Left ventricle myocardium superior (tissue), 1 donor: ENCODE measurements at places on chromosomes 1 and 21.

DNA sequence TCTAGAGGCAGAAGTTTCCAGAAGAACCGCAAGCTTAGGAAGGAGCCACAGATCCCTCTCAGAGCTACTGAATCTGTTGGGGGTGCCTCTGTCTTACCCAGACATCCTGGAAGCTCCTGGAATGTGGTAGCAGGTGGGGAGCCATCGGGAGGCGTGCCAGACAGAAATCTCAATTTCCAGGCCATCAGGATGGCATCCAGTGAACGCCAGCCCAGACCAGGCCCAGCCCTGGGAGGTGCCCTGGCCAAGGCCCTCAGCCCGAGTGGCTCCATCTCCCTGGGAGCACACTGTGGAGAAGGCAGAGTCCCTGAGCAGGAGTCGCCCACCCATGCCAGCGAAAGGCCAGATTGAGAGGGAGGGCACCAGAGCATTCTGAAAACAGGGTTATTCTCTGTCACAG lies 2.5 kb downstream of the ABCA4 start:
- DNase-seq, result no peak

DNA sequence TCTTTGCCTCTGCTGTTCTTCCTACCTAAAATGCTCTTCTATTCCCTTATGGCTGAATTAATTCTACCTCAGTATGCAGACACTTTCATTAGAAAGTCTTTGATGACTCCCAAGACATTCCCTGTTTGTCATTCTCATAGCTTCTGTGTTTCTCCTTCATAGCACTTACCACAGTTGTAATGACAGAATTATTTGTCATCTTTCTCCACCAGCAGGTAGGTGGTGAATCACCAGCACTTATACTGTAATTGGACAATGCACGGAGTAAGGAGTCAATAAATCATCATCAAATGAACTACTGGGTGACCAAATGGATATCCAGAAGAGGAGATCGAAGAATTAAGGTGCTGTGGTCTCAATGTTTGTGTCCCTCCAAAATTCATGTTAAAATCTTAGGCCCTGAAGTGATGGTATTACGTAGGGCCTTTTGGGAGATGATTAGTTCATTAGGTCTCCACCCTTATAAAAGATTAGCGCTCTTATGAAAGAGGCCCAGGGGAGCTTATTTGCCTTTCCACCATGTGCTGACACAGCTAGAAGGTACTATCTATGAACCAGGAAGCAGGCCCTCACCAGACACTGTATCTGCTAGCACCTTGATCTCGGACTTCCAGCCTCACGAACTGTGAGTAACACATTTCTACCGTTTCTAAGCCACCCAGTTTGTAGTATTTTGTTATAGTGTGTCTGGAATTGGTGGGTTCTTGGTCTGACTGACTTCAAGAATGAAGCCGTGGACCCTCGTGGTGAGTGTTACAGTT lies 2.4 kb upstream of the CCT8 start:
- DNase-seq, result no peak

DNA sequence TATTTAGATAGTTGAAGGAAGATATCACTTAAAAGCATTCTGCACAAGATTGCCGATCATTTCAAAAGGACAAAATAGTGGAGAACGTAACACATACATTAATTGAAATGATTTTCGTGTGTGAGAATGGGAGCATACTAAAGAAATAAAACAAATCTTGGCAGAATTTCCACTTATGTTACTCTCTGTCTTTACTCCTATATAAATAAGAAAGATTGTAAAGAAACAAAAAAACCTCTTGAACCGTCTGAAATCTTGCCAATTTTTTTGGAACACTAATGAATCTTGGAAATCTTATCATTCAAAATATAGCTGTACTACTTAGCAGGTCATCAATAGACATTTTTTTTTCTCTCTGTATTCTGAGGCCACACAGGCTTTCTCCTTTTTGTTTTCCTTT lies 528.8 kb upstream of the NCAM2 start:
- no peak for DNase-seq

- no peak for DNase-seq
Measured at GRCh38 chr21:25462517-25462971, 144.7 kb downstream of the MRPL39 start.

DNA sequence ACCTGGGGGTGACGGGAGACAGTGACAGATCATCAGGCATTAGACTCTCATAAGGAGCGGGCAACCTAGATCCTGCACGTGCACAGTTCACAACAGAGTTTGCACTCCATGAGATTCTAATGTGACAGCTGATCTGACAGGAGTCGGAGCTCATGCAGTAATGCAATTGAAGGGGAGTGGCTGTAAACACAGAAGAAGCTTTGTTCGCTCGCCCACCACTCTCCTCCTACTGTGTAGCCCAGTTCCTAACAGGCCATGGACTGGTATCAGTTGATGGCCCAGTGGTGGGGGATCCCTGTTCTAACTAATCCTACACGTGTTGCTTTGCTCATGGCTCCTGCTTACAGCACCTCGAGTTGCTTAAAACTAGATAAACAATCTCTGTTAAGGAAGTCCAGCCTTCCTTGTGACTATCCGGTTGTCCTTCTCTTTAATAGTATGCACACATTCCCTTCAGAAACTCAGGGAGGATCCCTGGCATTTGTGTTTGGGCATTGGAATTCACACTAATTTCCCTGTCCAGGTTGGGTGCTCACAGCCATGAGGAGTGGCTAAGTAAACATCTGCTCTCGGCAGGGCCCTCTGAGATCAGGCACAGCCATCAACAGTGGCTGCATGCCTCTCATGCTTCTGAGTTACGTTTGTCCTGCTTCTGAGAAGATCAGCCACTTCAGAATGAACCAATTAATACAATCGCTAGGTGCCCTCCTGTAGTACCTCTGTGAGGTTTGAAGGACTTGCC lies 21.1 kb upstream of the F3 start:
- DNase-seq, result no peak

- peak; percentile 61 for DNase-seq
Measured at GRCh38 chr1:7172804-7173203, 387.6 kb downstream of the CAMTA1 start.

- no peak for DNase-seq
Measured at GRCh38 chr1:224846119-224846907, 83.2 kb upstream of the DNAH14 start.

GRCh38 chr1:26119892-26120608 lies 8.4 kb downstream of the PDIK1L start:
- no peak for DNase-seq

- no peak for DNase-seq
Measured at GRCh38 chr1:202568410-202568809, 141.8 kb downstream of the SYT2 start.

DNA sequence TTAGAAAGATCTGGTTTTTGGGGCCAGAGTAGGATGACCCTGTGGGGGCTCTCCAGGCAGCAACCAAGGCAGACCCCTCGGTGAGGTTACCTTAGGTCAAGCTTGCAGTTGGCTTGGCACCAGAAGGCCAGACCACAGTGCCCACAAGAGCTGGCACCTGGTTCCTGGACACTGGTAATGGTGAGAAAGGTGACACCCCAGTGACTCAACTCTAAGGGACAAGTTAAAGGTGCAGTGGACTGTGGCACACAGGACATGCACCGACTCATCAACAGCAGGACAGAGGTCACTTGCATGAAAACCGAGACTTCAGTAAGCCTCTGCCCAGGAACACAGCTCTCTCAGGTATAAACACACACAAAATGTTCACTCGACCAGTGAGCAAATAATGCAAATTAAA lies 6.7 kb downstream of the LRRC38 start:
- DNase-seq, result no peak

- DNase-seq, result no peak
Measured at GRCh38 chr1:179187735-179188471, 41.6 kb downstream of the ABL2 start.

DNA sequence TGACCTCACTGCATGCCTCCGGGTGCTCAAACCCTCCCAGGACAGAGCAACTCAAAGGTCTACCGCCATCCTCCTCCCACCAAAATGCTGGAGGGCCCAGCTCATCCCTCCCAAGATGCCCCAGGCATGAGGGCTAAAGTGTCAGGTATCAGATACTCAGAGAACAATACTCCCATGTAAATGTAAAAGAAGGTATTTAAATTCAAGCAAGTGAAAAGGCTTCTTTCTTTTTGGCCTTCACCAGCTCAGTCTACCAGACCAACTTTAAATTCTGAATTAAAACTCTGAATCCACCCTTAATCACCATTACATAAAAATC lies 3.0 kb downstream of the PARP1 start:
- no peak for DNase-seq

GRCh38 chr1:57945045-57945444 lies 521.2 kb upstream of the DAB1 start:
- no peak for DNase-seq

- DNase-seq, result no peak
Measured at GRCh38 chr1:39317910-39318633, 113.6 kb downstream of the MACF1 start.

- peak; percentile 24 for DNase-seq
Measured at GRCh38 chr1:53076721-53077598, 14.9 kb downstream of the PODN start.

DNA sequence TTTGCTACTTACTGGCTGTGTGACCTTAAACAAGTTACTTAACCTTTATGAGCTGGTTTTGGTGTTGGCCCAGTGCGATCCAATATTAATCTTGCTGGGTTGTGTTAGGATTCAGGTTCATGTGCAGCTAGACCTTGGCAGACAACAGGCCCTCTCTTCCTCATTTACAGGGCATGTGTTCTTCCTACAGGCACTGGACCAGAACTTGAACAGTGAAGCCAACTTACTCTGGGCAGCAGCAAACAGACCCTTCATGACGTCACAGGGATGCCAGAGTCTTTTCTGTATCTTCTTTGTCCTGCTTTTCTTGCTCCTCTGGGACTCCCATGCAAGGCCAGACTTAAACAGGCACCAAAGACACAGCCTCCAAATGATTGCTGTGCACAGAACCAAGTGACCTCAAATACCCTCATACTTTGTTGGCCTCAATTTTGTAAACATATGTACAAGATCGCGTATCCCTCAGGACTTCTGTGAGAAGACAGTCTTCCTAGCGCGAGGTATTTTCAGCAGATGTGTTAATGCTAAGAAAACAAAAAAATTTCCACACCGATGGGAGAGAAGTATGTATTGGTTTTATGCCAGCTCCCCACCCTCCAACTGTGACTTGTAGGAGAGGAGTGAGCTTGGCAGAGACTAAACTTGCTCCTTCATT lies 73.7 kb downstream of the URB2 start:
- no peak for DNase-seq

GRCh38 chr1:67752306-67752705 lies 67.3 kb downstream of the GADD45A start:
- DNase-seq, result no peak
